ENCODE measurements at places on chromosomes 11 and 22. TPM values are rescaled to one million over a fixed set of nuclear protein-coding genes. Genes with fewer than 3 reads are reported as not detected.

The YDJC gene
- total RNA-seq = 26.5 TPM

DNA sequence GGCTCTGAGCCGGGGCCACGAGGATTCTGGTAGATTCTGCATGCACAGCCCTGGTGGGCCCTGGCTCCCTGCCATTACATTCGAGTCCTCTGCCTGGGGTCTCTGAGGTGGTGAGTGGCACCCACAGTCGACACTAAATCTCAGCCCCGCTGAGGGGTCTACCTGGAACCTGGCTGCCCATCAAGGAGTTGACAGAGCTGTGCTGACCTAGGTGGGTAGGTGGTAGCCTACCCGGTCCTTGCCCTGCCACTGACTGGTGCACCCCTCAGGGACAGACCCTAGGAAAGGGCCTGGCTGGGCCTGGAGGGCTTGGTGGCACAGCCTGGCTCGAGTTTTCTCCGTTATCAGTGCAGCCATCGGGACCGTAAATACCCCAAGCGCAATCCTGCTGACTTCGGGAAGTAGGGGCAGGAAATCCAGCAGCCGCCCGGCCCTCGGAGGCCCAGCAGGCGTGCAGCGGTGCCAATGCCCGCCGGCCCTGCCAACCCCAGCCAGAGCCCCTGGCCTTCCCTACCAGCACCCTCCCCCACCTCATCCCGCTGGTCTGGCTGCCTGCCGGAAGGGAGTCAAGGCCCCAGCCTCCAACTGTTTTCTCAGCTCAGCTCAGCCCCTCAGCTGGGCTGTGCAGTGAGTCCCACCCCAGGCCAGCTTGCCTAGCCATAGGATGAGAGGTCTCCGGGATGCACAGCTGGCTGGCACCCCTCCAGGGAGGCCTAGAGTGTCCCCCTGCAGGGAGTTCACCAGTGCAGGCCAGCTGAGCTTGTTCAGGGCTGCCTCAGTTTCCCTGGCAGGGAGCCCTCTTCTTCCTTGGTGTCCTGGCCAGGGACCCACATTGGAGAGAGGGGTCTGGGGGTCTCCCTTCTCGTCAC is 80.4 kb upstream of the KCNQ1OT1 start:
- DNase-seq = no peak

The RAB39A gene
- total RNA-seq = not detected

- DNase-seq = no peak
Measured at GRCh38 chr22:26435327-26436093, 6.5 kb downstream of the ASPHD2 start.

- DNase-seq = no peak
Measured at GRCh38 chr11:79406376-79406775, 34.5 kb downstream of the TENM4 start.
